ENCODE measurements at places on chromosomes 13 and 19.

DNA sequence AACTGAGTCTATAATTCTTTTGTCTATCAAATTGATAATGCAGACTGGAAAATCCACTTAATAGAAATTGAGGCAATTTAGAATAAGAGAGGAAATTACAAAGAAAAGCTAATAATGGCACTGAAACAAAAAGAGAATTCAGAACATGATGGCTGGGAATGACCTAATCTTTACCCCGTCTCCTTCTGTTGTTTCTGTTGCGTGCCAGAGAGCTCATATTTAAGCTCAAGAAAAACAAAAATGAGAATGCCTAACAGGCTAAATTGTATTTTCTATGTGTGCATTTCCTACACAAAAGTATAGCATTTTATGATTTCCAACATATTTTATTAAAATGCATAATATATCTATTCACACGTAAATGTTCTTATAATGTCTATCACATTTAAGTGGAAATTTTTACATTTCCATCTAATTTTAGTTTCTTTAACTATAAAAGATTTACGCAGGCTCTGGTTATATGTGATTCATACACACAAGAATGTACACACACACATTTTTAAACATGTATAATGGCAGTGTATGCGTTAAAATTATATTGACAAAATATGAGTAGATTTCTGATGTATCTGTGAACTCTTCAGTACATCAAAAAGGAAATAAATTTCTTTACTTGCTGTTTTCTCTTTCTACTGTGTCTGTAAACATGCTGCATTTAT is 432.3 kb downstream of the SLITRK6 start:
- no peak for DNase-seq

- no peak for DNase-seq
Measured at GRCh38 chr13:37027639-37028038, 27.1 kb downstream of the EXOSC8 start.

DNA sequence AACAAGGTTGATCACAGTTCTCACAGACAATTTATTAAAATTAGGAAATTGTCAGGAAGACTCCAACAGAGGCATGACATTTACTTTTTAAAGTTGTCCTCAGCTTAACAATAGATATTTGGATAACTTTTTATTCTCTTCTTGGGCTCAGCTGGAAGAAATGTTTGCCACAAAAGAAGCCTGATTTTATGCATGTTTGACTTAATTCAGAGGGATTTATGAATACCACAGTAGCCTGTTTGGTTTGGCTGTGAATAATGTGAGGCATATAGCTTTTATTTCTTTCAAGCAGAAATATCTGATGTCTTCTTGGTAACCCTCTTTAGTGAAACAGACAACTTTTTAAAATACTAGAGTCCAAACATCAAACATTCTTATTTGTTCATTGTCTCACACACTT is 1464.5 kb upstream of the SLC10A2 start:
- DNase-seq, result no peak

DNA sequence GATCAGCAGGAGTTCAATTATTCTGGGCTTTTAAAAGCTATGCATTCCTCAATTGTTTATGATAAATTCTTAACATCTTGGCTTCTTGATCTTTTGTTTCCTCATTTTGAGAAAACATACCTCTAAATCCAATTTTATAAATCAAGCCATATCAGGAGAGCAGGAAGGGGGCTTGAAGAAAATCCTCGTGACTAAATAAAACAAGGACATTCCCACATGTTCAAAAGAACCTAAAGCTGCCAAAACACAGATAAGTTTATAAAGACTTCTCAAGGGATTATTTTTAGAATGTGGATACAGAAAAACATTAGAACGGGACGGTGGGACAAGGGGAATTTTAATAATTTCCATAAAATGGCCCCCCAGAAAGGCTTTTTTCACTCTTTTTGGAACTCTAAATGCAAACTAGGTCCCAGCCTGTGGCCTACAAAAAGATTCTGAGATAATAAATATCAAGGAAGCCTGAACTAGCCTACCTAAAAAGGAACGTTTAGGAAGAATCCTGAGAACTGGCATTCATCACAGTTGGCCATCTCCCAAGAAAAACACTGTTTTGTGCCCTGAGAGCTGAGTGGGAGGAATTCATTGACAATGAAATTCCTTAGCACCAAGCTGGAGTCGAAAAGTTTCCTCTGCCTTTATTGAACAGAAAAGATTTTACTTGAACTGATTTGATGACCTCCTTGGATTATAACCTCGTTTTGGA is 30.1 kb downstream of the ZAR1L start:
- no peak for DNase-seq

GRCh38 chr19:45497791-45498190 is 452 bp upstream of the PPM1N start:
- DNase-seq, result no peak

DNA sequence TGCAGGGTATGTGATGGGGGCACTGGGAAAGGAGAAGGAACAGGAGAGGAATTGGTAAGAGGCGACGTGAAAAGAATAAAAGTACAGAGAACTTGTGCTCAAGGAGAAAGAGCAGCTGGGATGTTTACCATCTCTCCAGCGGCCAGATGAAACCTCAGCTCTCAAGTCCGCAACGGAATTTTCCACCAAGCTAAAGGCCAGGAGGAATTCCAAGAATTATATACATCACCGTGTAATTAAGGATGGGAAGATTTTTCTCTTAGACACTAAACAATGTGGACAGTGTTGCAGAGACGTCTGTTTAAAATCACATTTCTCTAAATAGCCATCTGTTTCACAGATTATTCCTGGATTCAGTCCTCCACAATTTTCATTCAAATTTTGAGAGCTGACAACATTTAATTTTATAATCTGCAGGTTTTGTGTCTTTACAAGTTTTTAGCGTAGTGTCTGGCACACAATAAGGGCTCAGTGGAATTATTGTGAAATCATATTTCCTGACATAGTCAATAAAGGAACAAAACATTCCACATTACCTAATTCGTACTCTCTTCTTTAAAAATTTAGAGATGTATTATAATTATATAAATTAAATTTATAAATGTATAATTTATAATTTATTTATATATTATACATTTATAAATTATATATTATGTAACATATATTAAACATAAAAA is 23.0 kb upstream of the USP29 start:
- DNase-seq, result no peak

GRCh38 chr19:44476559-44477408 is 23.5 kb downstream of the ZNF180 start:
- DNase-seq, result no peak

GRCh38 chr13:106109391-106109791 is 426.1 kb downstream of the EFNB2 start:
- DNase-seq, result no peak
